Mesenteric fat pad (tissue), 1 donor: ENCODE measurements at places on chromosomes 3 and 15. TPM values are rescaled to one million over a fixed set of nuclear protein-coding genes. Genes with fewer than 3 reads are reported as not detected.

Gene GPR149
- total RNA-seq = not detected

Gene C2CD4B
- total RNA-seq = 12.1 TPM

DNA sequence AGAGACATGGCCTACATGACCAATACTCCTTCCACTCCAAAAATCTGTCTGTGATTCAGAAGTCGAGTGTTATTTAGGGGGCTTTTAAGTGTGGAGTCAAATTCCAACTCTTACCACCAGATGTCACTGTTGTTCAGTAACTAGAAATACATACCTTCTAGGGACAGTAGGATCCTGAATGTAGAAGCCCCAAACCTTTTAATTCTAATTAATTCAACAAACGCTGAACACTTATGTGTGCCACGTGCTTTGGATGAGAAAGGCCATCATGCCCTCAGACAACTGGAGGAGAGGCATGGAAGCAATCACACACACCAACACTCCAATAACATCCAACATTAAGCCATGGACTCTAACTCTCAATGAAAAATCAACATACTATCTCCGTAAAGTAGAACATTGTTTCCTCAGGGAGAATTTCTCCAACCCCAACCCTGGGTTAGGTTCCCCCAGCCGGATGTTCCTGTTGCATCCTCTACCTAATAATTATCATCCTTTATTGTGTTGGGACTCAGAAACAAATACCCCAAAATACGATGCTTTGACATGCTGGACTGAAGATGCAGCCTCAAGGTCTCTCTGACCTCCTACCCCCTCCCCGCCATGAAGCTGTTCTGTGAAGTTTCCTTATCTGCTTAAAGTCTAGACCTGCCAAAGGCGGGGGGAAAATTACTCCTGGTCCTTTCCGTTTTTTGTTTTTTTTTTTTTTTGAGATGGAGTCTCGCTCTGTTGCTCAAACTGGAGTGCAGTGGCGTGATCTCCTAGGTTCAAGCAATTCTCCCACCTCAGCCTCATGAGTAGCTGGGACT, 8.0 kb upstream of the CCDC13 start:
- DNase-seq = no peak

GRCh38 chr3:151008699-151009098, 36.2 kb upstream of the CLRN1 start:
- no peak for DNase-seq

DNA sequence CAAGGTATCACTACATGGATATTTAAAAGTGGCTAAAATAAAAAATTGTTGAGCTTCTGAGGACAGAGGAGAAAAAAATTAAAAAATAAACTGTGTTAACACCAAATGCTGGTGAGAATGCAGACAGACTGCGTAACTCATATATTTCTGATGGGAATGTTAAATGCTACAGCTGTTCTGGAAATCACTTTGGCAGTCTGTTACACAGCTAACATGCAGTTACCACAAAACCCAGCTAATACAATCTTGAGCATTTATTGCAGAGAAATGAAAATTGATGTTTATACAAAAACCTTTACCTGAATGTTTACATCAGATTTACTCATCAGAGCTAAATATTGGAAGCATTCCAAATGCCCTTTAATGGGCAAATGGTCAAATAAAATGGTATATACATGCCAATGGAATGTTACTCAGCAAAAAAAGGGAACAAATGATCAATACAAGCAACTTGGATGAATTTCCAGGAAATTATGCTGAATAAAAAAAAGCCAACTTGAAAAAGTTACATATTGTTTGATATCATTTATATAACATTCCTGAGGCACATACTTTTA, 24.6 kb downstream of the MNS1 start:
- no peak for DNase-seq

DNA sequence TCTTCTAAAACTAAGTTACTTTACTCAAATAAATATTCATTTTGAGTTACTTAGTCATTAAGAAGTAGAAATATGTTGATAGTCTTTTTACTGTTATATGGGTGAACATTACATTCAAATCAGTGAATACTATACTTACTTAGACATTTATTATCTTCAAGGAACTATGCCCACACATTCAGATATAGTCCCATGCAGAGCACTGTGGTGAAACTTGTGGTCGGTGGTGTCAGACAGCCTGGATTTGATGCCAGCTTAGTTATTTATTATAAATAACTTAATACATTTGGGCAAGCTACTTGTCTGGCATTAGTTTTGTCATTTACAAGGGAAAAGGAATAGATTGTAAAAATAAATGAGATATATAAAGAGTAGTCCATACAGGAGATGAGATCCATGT, 149.5 kb downstream of the RAP2B start:
- DNase-seq = no peak
